ENCODE measurements at places on chromosomes 1 and 21.

DNA sequence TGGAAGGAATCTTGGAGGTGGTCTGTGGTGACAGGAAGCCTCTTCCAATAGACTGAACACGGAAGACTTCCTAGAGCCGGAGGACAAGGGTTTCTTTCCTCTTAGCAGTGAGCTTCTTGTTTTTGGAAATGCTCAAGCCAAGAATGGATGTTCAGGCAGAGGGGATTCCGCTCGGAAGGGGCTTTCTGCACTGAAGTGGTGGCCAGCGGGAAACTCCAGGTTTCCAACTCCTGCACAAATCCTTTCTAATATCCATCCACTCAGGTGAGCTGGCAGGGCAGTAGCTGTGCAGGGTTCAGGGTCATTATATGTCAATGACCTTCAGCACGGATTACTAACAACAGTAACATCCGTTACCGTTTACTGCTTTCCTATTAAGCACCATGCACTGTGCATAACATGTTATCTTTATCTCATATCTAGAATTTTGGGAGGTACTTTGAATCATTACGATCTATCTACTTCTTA is 573 bp upstream of the CPT2 start:
- DNase-seq: no peak

GRCh38 chr1:205669341-205670149 is 10.8 kb downstream of the SLC45A3 start:
- DNase-seq: no peak

- DNase-seq: no peak
These were observed 5.9 kb downstream of the AGO3 start for GRCh38 chr1:35936838-35937237.

GRCh38 chr1:106406114-106406513 is 650.4 kb upstream of the PRMT6 start:
- no peak for DNase-seq

GRCh38 chr1:154629675-154630073 is 21.7 kb upstream of the ADAR start:
- no peak for DNase-seq

- no peak for DNase-seq
These were observed 6.5 kb upstream of the TRAPPC10 start for GRCh38 chr21:44005593-44005992.

DNA sequence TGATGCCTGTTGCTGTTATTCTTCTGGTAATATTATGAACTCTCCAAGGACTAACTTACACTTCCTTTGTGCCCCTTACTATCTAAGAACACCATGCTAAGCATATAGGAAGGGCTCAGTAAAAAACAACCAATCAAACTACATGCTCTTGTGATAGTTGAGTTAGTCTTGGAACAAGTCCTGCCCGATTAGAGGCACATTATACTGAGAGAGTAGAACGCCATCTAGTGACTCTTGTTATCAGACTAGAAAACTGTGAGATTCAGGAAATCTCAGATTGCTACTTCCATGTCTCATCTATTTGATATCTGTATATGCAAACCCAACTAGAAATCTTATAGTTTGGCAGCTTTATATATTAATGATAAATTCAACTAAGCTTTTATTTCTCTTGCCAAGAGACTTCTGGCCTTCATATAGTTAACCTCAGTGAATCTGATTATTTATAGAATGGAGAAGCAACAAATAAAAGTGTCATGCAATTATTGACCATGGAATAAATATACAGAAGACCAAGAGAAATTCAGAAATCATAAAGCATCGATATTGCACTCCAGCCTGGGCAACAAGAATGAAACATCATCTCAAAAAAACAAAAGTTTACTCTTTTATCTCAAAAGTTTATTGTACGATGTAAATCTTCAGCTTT is 7.8 kb upstream of the SRRM1 start:
- no peak for DNase-seq

DNA sequence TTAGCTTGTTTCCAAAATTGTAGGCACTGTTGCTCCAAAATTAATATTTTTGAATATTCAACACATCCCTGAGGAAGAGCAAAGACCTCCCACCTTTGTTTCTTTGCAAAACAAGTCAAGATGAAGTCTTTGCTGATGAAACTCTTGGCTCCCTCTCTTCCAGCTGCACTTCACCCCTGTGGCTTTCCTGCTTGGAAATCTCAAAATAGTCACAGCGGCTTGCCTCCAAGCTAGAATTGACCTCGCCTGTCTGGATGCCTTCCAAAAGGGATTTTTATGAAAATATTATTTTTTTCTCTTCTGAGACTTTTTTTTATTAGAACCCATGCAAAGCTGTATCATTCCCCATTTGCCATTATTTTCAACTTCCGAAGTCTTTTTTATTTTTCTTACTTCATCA is 71.1 kb upstream of the MROH9 start:
- DNase-seq: no peak

All from stimulated activated CD8-positive, alpha-beta memory T cell treated with anti-CD3 and anti-CD28 coated beads, Interleukin-4, amount 100 ng/mL, for 1 hour (primary cell).